Type B pancreatic cell (in vitro differentiated cells): ENCODE measurements at places on chromosomes 2 and 18.

GRCh38 chr18:77645170-77645872 is 395.7 kb downstream of the GALR1 start:
- no peak for DNase-seq

GRCh38 chr2:42493468-42494354 is at the start of gene KCNG3:
TSS of gene KCNG3 (minus strand) at chr2:42493982. CDS start at chr2:42493501, 481 bp downstream.
- DNase-seq: peak; percentile 82

GRCh38 chr2:60525899-60526298 is 27.6 kb downstream of the BCL11A start:
- DNase-seq: no peak

DNA sequence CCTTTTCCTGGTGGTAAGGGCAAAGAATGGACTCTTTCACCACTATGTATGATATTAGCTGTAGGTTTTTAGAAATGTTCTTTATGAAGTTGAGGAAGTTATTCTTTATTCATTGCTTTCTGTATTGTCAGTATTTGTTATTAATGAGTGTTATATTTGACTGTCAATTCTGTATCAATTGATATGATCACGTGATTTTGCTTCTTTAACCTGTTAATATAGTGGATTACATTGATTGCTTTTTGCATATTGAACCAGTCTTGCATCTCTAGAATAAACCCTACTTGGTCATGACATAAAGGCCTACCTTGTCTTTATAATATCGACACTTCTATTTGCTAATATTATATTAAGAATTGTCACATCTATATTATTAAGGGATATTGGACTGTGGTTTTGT is 18.3 kb upstream of the ST6GAL2 start:
- DNase-seq: no peak

DNA sequence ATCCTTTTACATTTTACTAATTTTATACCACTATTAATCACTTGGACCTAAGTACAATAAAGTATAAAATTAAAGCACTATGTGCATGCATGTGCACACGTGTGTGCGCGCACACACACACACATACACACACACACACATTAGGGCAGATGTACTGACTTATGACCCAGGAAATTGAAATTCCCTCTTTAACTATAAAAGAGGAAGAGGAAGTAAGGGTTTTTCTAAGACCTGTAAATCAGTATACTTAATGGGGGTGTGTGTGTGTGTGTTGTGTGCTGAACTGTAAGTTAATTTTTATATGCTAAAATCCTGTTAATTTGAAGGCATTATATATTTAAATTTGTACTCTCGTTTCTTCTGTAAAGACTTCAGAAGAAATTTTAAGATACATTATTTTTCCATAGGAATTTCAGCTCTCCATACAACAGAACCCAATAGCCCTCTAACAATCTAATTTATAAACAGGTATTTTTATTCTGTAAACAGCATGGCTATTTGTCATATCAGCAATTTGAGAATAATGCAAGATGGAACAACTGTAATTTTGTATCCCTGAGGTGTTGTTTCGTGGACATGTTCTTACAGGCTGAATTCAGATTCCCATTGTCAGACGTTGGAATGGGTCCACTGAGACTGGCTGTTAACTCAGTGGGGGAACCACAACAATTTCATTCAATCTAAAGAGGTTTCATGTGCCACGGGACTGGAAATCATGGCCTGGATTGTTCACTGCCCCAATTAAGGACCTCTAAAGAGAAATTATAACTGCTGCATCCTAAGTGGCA is 90.9 kb downstream of the PLA2R1 start:
- DNase-seq: no peak

DNA sequence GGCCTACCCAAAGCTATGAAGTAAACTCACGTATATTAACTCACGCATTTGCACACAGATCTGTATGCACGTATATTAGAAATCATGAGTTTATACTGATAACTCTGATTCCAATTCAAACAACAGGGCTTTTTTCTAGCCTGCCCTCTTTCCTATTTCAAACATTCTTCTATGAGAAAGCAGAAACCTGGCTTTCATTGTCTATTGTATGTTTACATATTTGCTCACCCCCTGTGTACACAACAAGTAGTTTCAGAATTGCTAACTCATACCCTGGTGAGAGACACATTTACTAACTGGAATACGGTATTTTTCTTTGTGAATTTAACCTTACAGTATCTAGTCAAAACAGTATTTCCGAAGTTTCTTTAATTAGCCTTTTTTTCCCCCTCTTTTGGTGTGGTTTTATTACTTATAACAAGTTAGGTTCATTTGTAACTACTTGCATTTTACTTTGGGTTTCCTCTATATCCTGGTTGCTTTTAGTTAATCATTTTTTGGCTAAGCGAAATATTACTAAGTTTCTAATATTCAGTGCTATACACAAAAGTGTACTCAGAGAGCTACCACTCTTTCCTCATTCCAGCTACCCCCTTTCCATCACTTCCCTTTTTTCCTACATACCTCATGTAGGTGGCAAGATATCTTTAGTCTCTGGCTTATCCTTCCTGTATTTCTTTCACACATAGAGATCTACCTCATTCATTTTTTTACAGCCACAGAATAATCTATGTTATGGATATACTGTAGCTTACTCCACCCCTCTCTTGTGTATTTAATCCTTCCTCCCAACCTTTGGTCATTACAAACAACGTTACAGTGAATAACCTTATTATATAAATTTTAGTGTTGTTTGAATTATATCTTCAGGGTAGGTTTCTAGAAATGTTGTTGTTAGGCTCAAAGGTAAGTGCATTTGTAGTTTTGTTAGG is 112.7 kb upstream of the BCL2L11 start:
- no peak for DNase-seq

DNA sequence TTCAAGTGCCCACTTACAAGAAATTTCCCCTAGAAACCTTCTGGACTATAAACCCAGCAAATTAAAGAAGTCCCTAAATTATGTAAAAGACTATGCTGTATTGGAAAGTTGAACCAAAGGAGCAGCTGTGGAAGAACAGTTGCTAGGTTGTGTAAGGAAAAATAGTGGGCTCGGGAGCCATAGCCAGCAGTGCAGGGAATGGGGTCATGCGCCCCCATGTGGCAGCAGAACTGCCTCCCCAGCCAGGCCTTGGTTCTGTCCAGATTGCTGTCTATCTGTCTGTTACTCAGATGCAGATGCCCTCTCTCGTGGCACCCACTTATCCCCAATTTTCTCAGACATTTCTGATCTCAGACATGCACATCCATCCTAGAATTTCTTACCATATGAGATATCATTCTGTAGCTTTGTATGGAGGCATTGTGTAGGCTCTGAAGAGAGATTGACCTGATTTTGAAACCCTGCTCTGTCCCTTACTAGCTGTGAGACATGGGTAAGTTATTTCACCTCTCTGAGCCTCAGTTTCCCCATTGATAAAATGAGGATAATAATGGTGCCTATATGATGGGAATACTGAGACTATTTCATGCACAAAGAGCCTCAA is 258.3 kb downstream of the SS18 start:
- no peak for DNase-seq

- DNase-seq: no peak
Observed at GRCh38 chr18:3851159-3851558, 401.2 kb downstream of the TGIF1 start.

- no peak for DNase-seq
Observed at GRCh38 chr2:50225021-50225928, 806.7 kb downstream of the NRXN1 start.

DNA sequence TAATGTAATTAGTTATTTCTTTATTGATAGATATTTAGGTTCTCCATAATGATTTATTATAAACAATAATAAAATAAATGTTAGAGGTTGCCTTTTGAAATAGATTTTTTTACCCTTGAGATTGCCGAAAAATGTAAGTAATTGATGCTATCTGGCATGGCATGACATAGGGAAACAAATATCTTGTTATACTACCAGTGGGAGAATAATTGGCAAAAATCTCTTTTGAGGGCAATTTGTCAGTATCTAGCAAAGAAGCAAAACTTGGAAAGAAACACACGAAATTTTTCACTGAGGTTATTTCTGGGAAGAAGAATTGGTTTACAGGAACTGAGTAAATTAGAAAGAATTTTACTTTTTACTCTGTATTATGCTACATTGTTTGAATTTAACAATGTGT is 547.2 kb upstream of the SETBP1 start:
- DNase-seq: no peak

DNA sequence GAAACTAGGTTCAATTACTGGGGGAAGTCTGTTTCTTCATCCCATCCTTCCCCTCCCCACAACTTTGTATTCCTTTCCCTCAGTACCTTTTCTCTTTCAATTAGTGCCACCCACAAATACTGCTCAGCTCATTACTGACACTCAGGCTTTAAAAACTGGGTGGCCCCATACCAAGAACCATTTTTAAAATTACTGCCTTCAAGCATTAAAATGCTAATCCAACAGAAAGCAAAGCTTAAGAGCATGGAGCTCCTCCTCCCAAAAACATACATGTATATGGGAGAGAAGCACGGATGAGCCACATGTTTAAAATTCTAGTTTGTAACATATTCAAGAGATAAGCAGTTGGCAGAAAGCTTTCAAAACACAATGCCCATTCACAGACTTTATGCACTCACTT is 44.0 kb downstream of the IRS1 start:
- DNase-seq: no peak

GRCh38 chr2:45152691-45153090 is 143.4 kb upstream of the SIX2 start:
- DNase-seq: no peak

- DNase-seq: no peak
Observed at GRCh38 chr2:165958313-165958960, 4.9 kb upstream of the TTC21B start.

GRCh38 chr2:26380281-26380680 is 21.4 kb upstream of the DRC1 start:
- no peak for DNase-seq

GRCh38 chr2:68417926-68418325 is 49.2 kb downstream of the FBXO48 start:
- DNase-seq: no peak

DNA sequence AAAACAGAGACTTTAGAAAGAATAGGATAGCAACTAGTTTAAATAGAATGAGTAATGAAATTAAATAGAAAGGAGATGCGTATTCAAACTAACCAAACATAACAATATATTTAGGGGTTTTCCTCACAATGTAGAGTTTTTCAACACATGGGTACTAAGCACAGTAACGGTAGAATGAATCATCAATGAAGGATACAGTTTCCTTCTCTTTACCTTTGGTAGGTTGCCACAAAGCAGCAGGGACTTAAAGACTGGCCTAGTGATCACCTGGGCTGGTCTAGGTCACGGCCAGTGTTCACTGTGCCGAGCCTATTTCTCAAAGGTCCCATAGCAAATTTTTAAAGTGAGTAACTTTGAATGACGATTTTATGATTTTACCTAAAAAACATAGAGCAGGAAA is 311.7 kb downstream of the XIRP2 start:
- DNase-seq: no peak

- no peak for DNase-seq
Observed at GRCh38 chr2:238031751-238032150, 29.1 kb upstream of the SCLY start.

DNA sequence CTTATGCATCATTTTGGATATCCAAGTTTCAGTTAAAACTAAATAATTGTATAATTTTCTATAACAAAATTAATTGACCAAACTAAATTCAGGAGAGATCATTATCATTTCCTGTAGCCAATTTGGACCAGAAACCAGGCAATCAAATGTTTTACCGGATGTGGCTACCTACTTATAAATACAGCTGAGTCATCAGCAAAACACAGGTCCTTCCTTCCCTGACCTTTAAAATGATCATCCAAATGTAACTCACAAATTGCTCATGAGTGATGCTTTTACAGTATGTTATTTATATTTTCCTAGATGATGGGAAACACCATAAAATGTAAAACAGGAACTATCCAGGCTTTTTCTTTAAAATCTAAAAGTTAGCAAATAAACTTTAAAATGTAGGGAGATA is 133.7 kb downstream of the CBLN2 start:
- DNase-seq: no peak

- no peak for DNase-seq
Observed at GRCh38 chr2:201882353-201883090, 76.2 kb downstream of the CDK15 start.

- DNase-seq: no peak
Observed at GRCh38 chr18:45241271-45241670, 374.0 kb upstream of the SLC14A2 start.

- DNase-seq: no peak
Observed at GRCh38 chr2:114006460-114006859, 116.6 kb downstream of the ACTR3 start.

DNA sequence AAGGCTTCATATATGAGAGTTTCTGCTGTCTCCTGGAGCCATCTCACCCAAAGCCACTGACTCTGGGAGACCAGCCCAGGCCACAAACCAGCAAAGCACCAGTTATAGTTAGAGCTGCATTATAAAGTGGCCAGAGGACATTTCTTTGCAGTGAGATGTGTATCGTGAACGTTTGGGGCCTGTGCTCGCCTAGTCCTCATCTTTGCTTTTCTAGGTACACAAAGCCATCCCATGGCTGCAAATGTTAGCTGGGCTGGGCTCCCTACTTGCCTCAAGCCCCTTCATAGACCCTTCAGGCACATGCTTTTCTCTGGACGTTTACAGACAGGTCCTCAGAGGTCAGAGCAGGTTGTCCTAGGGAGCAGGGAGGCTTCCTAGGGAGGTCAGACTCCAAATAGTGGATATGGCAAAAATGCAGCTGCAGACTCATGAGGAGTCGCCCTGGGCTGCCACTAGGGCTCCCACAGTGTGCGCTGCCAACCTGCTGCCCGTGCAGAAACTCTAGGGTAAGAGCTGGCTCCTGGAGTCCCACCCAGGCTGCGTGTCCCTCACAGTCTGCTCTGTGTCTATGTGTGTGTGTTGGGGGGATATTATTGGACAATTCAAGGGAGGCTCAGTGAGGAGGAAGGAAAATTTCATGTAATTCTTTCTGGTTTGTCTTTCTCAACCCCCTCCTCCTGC is 141.0 kb downstream of the RPIA start:
- DNase-seq: no peak

DNA sequence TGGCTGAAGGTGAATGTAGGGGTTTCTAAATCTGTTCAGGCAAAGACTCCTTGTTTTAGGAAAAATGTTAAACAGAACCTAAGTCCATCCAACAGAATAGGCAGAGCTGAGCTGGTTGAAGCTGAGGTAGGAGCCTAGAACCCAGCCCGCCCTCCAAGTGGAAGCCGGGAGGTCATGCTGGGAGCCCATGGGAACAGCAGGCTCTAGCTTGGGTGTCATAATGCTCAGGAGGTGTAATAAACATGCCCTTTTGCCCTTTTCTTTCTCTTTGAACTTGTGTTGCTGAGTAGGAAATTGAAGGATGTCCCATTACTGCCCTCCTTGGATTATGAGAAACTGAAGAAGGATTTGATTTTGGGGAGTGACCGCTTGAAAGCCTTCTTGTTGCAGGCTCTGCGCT is 60.3 kb downstream of the ARMC9 start:
- no peak for DNase-seq
